ENCODE measurements at places on chromosomes 1 and 21.
A peak's percentile ranks its signal among the peaks of the same experiment; 100 is the strongest.

DNA sequence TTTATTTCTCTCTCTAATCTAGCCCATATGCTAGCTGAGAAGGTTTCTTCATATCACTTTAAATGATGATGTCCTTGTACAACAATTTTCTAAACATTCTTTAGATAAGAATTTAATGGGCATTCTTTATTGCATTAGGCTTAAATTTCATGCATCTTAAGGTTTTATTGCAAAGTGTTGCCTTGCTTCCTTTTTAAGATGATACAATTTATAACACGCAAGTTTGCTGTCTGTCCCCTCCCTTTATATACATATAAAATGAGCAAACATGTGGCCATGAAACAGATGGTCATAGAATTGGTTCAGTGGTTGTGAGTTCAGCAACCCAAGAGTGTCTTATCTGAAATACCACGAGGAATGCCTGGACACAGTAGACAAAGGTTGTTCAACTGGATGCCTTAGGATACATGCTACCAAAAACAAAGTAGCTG lies 12.1 kb downstream of the NBPF3 start:
- no peak for DNase-seq

DNA sequence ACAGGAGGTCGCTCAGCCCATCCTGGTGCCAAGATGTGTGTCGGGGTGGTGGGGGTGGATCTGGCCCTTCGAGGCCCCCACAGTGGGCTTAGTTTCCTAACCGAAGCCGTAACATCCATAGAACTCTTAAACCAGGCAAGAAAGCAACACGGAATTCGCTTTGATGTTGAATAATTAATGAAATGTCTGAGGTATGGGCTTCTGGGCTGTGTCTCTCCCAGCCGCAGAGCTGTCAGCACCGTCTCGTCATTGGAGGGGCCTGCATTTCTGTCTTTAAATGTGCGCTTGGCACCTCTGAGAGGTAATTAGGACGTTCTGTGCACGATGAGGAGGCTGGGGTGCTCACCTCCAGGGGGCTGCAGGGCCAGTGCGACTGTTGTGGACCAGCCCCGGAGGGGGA lies 13.3 kb upstream of the PLCH2 start:
- no peak for DNase-seq

DNA sequence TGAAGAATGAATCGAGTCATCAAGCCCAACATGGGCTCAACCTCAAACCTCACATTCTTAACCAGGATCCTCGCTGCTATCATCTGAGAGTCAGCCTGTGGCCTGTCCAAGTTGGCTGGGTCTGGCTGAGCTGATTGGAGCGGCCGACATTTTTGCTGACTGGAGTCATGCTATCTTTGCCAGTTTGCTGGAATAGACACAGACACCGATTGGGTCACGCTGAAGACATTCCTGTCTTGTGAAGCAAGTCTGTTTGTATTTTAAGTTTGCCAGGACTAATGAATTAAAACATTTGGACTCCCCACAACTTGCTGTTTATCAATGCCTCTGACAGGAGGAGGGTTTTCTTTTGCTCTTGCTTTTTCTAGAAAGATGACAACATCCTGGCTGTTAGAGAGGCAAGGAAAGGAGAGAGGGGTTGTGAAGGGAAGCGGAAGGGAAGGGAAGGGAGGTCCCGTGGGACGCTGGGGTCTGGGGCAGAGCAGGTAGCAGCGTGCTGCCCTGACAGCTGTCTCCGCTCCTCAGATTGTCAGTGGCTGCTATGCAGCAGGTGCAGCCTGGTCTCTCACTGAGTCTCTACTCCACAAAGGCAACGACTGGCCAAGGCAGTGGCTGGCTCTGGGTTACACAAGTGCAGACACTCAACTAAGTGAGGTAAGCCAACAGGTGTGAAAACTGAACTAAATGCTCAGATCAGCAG lies at the start of gene MAP3K7CL:
Gene MAP3K7CL, plus strand, starts transcription at position 375 of the 700 bp plus-strand sequence. CDS start 2,701 bp downstream, outside the sequence.
- DNase-seq: no peak

- peak; percentile 41 for DNase-seq
These were observed 80.7 kb downstream of the POU2F1 start for GRCh38 chr1:167301355-167301754.

DNA sequence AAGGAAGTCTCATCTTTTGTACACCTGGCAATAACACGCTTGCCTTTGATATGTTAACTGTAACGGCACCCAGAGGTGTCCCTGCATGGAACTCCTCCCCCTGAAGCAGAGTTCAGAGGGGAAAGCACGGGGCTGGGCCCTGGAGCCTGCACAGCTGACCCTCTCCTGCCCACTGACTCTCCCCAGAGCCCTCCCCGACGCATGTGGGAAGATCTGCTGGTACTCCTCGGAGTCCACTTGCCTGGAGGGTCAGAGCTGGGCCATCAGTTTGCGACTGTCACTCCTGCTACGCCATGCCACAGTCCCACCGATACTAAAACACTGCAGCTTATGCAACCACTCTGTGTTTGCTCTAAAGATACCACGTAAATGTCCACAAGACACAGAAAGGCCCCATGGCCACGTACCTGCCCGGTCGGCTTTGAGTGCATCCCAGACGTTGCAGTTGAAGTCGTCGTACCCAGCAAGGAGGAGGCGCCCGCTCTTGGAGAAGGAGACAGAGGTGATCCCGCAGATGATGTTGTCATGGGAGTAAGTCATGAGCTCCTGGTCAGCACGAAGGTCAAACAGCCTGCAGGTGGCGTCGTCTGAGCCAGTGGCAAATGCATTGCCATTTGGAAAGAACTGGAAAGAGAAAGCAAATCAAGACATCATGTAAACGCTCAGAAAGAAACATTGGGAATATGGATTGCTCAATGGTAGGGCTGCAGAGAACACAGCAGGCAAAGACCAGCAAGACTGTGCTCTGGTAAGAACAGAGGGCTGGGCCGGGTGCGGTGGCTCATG lies 10.6 kb upstream of the NADK start:
- no peak for DNase-seq

DNA sequence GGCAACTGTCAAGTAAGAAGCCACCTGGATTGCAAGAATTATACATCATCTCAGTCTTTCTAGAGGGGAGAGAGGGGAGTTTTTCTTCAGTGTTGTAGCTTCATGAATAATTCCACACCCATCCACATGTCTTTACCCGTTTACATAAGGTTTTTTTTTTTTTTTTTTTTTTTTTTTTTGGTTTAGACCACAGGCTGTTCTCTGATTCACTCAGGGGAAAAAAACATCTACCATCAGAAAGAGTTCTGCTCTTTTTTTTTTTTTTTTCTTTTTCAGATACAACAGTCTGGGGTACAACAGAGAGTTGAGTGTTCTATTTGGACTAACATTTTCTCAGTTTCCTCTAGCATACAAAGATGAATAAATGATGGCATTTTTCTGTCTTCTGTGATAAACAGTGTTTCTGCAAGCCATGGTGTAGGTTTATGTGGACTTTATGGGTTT lies 4.9 kb upstream of the KIF14 start:
- no peak for DNase-seq

GRCh38 chr1:234578735-234579134 lies 31.2 kb downstream of the IRF2BP2 start:
- no peak for DNase-seq

GRCh38 chr21:26067836-26068594 lies 102.6 kb downstream of the APP start:
- no peak for DNase-seq

- no peak for DNase-seq
These were observed 673 bp downstream of the PRMT2 start for GRCh38 chr21:46636181-46636512.

DNA sequence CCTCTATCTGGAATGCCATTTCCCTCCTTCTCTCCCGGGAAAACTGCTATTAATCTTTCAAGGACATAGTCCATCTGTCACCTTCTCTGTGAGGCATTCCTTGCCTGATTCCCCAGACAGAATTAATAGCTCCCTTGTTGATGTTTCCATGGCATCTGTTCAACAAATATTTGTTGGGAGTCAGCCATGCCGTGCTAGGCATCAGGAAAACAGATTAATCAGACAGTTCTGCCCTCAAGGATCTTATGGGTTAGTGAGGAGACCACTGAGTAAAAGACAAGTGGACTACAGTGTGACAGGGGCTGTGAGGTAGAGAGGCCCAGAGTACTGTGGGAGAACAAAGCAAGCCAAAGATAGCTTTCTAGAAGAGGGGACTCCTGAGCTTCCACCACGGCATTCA lies 11.4 kb upstream of the MAGOH start:
- no peak for DNase-seq

- DNase-seq: peak; percentile 40
These were observed 652.9 kb upstream of the USP24 start for GRCh38 chr1:55868026-55868425.

GRCh38 chr1:17569200-17570139 lies 30.0 kb downstream of the ARHGEF10L start:
- no peak for DNase-seq

- no peak for DNase-seq
These were observed 7.9 kb downstream of the LURAP1 start for GRCh38 chr1:46211051-46211450.

DNA sequence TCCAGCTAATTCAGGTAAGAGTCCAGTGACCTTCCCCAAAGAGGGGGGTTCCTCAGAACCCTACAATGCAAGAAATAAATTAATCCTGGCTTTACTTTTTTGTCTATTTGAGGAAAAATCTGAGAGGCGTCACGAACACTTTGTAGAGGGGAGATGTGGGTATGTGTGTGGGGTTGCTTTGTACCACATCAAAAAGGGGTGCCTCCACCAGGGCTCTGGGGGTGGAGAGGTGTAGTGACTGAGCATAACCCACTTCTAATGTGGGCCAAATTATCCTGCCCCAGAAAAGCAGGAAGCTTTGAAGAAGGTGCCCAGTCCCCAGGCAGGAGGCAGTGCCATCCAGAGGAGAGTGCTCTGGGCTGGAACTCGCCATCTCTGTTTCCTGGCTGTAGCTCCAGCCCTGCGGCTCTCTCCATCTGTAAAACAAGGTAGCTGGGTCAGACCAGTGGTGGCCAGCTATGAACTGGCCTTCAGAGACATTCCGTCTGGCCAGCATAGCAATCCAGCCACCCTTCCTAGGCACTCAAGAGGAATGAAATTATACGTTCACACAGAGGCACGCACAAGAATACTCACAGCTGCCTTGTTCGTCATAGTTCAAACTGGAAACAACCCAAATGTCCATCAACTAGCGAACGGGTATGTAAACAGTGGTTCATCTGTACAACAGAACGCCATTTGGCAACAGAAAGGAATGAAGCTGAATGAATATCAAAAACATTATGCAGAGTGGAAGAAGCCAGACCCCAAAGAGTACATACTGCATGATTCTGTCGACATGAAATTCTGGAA lies 45.4 kb upstream of the TNFRSF1B start:
- no peak for DNase-seq

GRCh38 chr1:111538343-111539025 lies 35.1 kb upstream of the ADORA3 start:
- no peak for DNase-seq

- no peak for DNase-seq
These were observed 28.2 kb upstream of the FAM131C start for GRCh38 chr1:16101623-16102022.

DNA sequence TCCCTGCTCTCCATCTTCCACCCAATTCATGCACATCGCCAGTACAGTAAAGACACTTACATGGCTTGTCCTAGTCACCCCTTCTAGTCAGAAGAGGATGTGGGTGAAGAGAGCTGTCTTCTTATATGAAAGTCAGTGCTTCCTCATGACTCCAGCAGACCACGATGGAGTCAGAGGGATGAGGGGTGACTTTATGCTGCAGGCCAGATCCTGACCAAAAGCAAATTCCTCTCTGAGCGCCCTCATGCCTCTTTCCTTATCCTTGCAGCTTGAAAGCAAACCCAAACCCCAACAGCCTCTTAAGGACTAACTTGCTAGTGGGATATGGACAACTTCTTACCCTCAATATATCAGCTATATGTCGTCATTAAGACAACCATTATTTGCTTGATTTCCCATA lies 348.2 kb upstream of the DUSP10 start:
- DNase-seq: no peak

DNA sequence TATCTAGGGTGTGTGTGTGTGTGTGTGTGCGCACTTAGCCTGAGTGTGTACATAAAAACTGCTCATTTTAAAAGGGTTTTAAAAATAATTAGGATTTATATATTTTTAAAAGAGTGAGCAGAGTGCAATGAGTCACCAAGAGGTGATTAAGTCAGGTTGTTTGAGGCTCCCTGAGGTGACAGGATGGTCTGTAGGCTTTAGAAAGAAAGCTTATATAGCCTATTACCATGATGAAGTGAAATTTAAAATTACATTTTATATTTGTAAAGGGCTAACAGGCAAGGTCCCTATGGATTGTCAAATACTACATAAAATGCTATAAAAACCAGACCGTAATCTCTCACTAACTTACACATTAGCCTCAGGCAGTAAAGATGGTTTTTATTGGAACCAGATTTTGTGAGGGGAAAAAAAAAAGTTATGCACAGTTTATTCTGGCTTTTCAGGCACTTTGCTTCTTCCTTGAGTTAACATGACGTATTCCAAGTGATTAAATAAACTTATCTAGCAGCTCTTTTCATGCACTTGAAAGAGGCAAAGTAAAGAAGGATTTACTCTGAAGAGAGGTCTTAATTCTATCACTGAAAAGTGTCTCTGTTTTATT lies 711.7 kb upstream of the PTBP2 start:
- DNase-seq: no peak

DNA sequence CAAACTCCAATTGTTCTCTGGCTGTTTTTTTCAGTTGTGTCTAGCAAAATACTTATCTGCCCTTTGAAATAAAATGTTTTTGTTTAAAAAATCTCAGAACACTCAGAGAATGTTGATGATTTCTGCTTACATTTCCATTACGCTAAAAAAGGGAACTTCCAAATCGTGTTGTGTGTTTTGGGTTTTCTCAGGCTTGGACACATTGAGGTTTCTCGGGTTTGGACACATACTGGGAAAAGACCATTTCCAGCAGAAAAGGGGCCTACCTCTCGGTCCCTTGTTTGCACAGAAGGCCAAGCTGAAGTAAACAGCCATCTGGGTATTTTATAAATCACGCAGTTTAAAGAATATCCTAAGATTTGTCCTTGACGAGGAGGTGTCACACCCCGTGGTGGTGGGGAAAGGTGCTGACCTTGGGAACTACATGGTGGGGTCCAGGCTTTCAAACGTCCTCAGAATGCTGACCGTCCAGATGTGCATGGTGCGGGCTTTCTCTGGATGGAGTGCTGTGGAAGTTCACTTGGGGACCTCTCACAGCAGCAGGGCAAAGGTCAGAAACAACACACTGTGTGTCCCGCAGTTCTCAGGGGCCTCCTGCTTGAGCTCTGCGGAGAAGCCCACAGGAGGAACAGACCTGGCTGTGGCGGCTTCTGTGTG lies 67.8 kb downstream of the SLC37A1 start:
- DNase-seq: no peak

- peak; percentile 8 for DNase-seq
These were observed 4.0 kb downstream of the CASQ2 start for GRCh38 chr1:115764541-115764940.

DNA sequence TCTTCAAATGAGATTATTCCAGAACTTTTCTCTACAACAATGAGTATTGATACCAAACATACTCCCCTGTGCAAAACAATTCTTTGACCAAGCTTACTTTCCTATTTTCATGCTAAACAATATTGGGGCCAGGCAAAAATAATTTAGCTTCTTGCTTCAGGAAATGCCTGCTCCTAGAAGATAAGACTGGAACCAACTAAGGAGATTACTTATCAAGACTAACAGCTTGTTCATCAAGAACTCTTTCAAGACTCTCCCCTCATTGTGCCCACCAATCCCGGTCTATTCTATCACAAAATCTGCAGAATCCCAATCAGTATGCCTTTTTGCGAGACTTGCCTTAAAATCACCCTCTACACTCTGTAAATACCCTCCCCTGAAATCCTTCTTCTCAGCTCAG lies 536.6 kb downstream of the RWDD3 start:
- no peak for DNase-seq
